CD4-positive, alpha-beta T cell treated with Interleukin-2 at 100 ng/mL for 4 hours (primary cell): ENCODE measurements at places on chromosomes 4 and X.

GRCh38 chr4:173912384-173912783, 371.1 kb downstream of the FBXO8 start:
- DNase-seq, result no peak

DNA sequence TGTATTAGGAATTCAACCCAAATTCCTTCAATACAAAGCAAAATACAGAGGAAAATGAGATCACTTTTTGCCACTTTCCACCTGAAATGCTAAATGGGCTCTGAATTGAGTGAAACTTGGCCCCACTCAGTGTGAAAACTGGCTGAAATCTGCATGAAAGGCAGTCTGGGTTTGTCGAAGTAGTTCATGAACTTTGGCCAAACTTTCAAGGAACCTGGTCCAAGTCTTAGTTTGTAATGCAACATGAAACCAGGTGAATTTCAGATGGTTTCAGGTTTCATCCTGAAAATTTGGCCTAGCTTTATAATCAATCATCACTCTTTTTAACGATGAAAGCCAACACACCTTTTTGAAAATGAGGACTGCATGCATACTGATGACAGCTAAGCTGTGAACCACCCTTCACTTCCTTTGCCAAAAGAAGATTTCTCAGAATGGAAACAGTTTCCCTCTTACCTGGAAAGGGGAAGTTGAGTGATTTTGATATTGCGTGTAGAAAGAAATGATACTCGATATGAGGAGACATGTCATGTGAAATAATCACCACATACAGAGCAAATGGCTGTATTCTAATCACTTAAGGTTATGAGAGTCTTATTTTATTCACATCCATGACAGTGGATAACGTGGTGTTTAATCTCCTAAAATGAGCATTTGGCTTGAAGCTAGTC, 209.9 kb upstream of the ETNPPL start:
- peak; percentile 16 for DNase-seq

DNA sequence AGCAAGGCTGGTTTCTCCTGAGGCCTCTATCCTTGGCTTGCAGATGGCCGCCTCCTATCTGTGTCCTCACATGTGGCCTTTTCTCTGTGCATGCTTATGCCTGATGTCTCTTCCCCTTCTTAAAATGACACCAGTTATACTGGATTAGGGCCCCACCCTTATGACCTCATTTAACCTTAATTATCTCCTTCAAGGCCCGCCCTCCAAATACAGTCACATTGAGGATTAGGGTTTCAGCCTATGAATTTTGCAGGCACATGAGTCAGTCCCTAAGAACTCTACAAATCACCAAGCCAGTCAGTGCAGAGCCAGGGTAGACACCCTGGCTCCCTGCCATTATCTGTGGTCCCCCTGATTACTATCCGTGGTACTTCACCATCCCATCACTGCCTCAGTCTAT, 51.6 kb downstream of the MAML3 start:
- no peak for DNase-seq

DNA sequence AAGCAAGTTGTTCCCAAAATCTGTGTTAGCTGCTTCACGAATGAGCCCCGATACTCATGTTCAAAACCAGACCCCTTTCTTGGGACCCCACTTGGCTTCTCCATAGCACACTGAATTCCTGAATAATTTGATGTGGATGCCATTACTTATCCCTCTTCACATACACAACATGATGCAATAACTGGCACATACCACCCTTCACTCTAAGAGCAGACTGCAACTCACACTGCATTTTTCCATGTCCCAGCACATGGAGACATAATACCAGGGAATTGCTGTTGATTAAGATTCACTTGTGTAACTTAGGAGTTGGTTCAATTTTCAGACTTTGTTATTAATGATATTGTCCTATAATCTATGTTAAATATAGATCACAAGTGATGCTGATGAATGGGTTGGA, 213.4 kb downstream of the MAML3 start:
- DNase-seq, result no peak

GRCh38 chrX:118459494-118459893, 36.1 kb upstream of the DOCK11 start:
- DNase-seq, result peak; percentile 39

DNA sequence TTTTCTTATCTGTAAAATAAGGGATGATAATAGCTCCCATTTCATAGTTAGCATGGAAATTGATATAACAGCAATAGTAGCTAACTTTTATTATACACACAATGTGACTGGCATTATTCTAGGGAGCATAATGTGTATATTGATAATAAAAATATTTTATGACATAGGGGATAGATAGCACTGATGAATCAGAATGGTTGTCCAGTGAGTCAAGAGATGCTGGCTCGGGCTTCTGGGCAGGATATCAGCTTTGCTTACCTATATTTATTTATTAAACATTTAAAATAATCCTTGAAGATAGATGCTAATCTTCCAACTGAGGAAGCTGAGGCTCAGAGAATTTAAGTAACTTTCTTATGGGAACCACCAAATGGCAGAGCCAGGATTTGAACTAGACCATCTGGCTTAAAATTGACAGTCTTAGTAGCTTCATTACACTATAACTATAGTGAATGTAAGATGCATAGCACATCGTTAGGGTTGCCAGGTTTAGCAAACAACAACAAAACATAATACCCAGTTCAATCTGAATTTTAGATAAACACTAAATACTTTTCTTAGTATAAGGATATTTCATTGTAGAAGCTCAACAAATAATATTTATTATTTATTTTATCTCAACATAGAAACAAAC, 2.7 kb downstream of the AFP start:
- no peak for DNase-seq

- DNase-seq, result no peak
Measured at GRCh38 chr4:8349664-8350236, 80.2 kb downstream of the HTRA3 start.

GRCh38 chrX:30538271-30538670, 39.3 kb downstream of the TASL start:
- DNase-seq, result no peak

DNA sequence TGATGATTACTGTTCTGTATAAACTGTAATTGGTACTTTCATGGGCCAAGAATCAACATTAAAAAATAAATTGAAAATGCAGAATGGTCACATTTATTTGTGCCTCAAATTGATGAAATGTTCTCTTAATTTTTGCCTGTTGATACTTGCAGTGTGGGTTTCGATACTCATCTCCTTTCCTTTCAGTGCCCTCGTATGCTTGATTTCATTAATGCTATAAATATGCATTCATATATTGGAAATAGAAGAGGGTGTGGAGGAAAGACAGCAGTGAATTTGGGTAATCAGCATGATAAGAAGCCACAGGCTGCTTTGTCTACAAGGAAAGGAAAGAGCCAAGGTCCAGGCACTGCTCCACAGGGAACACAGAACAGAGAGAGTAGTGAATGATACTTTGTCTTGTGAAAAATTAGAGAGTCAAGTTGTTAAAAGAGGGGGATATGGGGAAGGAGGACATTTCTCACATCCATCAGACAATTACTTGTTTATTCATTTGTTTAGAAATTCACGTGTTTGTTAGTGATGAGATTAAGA, 1.0 kb upstream of the DDX60 start:
- no peak for DNase-seq

DNA sequence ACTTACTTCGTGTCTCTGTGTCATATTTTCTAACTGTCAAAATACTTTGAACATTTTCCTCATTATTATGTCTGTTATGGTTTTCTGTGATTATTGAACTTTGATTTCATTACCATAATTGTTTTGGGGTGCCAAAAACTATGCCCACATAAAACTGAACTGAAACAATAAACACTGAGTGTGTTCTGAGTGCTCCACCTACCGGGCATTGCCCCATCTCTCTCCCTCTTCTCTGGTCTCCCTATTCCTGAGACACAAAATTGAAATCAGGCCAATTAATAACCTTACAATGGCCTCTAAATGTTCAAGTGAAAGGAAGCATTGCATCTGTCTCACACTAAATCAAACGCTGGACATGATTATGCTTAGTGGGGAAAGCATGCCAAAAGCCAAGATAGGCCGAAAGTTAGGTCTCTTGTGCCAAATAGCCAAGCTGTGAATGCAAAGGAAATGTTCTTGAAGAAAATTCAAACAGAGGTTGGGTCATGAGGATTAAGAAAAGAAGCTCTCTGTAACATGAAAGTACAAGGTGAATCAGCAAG, 972.3 kb downstream of the PCDH7 start:
- DNase-seq, result no peak

DNA sequence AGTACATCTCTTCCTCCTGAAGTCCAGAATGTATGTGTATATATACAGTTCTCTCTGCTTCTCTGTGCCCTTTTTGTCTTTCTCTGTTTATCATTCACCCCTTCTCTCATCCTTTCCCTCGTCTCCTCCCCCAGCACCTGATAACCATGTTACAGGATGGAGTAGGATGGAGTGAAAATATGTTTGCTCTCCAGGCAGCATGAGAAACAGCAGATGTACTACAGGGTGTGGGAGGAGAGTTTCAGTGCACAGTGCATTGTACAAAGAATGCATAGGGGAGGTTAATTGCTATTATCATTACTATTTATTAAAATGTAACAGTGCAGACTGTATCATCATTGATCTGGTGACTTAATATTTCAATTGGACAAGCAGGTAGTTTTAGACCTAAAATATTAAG, 104.5 kb downstream of the MFAP3L start:
- no peak for DNase-seq

DNA sequence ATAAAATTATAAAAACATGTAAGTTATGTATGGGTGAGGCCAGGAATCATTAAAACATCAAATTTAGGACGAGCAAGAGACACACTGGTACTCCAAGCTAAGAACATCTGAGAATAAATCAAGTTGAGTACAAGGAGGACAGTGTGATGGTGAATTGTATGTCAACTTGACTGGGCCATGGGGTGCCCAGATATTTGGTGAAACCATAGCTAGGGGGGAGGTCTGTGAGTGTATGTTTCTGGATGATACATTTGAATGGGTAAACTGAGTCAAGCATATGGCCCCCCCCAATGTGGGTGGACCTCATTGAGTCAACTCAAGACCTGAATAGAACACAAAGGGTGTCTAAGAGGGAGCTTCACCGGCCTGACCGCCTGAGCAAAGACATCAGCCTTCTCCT, 115.3 kb upstream of the BCOR start:
- no peak for DNase-seq

DNA sequence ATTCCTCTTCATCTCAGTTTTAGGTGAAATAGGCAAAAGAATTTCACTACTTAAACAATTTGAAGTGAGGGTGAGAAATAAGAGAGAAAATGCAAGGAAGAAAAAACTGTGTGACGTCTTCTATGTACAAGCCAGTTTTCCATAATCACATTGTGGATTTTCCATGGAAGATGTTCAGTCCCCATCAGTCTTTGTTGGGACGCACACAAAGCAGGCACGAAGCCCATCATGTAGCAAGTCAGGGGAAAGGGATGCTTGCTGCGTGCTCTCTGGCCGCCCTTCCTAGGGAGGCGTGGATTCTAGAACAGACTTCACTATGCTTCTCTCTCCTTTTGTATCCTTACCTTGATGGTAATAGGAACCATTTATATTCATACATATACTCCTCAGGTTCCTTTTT, 54.7 kb downstream of the RBPJ start:
- no peak for DNase-seq

GRCh38 chr4:153521999-153522801, 56.0 kb downstream of the TMEM131L start:
- DNase-seq, result peak; percentile 66

DNA sequence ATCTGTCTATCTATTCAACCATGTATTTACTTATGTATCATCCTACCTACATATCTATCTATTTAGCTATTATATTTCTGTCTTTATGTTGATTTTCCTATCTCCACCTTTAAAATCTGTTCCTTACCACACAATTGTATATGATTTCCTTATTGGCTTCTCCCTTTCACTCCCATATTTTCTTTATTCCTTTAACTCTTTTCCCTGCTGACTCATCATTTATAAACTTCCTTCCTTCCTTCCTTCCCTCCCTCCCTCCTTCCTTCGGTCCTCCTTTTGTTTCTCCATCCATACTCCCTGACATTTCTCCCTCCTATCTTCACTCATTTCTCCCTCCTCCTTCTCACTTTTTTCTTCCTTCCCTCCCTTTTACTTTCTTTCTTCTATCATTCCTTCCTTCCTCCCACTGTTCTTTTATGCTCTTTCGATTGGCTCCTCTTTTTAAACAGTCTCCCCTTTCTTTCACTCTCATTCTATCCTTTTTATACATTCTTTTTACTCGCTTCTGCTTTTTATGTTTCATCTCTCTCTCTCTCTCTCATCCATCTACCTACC, 100.3 kb downstream of the RBMX2 start:
- no peak for DNase-seq

DNA sequence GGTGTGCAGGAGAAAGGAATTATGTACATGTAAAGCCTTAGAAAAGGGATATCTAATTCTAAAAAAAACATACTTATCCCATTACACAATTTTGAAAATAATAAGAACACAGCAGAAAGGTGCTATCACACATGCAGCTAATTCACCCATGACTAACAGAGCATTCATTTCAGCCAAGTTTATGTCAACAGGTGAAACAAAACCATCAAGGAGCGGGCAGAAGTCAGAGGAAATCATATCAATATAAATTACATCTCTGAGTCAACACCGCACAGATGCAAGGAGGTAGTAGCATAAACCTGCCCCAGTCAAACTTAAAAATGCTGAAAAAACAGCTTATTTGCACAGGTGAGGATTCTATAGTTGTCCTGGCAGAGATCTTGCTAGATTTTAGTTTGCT, 197.9 kb downstream of the PRDM5 start:
- DNase-seq, result no peak

- no peak for DNase-seq
Measured at GRCh38 chr4:136281889-136282288, 1250.4 kb downstream of the PCDH18 start.

DNA sequence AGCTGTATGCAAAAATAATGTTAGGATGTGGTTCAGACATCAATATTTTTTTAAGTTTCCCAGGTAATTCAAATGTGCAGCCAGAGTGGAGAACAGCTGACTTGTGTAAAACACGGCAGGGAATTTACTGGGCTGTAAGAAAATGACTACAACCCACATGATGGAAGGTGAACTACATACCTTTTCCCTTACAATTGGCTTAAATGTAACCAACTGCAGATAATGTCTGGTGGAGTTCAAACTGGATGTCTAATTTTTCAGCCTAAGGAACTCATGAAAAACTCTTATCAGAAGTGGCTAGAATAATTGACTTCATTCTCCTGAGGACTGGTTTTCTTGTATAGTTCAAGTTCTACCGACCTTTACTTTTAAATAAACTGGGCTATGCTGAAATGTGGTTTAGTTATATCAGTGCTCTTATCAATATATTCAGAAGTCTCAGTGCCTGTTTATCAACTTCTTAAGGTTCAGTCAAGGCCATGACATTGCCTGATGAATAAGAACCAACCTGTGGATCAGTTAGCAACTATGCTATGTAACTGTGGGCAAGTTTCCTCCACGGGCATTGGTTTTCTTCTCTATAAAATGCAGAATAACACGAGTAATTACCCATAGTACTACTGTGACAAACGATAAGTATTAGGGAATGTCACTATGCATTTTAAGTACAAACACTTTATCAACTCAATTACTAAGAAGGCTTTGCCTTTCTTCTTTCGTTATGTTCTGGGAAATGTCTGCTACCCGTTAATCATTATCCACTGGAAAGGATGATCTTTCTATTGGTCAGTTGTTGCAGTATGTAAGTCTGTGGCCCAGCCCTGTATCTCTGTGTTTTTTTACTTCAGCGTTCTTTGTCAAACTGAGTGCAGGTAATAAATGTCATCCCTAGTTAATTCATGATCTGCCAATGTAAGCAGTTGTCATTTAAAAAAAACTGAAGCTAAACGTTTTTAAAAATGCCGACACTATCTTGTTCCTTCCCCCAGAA, 181.6 kb downstream of the PCDH7 start:
- DNase-seq, result no peak

GRCh38 chrX:120321520-120322281, 10.4 kb upstream of the TMEM255A start:
- DNase-seq, result no peak
